ENCODE measurements at places on chromosomes 6 and 20.

DNA sequence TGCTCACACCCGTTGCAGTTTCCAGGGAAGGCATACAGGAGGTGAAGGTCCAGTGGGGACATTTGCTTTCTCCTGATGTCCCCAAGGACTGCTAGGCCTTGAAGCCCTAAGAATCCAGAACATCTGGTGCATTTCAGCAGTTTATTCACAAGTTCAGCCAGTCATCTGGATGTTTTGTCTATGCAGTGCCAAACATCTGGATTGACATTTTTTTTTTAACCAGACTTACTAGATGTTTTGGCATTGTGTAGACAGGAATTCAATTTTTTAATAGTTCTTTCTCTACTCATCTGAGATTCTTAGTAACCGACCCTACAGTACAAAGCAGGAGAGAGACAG is 256.2 kb downstream of the CLIC5 start:
- no peak for DNase-seq

DNA sequence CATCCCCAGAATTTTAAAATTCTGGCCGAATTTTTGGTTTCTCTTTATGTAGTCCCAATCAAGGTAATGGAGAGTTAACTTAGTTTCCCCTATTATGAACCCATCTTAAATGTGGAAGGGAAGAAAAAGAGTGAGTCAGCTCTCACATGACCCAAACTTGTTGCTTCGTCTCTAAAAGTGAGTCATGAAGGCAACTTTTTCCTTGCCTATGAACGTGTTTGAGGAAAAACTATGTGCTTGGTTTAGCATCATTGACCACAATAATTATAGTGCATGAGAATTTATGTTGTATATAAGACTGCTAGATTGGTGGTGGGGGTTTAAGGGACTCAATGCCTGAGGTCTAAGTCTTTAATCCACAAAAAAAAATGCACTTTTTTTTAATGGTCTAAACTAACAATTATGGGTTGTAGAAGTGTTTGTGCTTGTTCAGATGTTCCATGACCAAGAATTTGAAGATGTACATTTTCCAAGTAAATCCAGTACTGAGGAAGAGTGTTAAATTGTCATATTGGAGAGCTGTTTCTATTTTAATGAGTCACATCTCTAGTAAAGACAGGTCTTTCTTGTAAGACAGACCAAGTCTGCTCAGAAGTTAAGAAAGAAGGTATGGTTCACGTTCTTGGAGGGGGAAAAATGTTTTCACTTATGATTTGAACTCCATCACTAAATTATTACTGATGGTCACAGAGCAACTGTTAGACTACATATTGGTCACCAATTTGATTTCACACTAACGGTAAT is 409.9 kb upstream of the MARCKS start:
- peak; percentile 76 for DNase-seq

- no peak for DNase-seq
These were observed 68.4 kb downstream of the EYA4 start for GRCh38 chr6:133309579-133309978.

- DNase-seq, result no peak
These were observed at the start of gene SDCBP2 for GRCh38 chr20:1328680-1329330. SDCBP2 (minus strand) TSS chr20:1329139; CDS start chr20:1320416, 8,723 bp downstream.

- no peak for DNase-seq
These were observed 235.7 kb downstream of the MYLK4 start for GRCh38 chr6:2514965-2515543.

DNA sequence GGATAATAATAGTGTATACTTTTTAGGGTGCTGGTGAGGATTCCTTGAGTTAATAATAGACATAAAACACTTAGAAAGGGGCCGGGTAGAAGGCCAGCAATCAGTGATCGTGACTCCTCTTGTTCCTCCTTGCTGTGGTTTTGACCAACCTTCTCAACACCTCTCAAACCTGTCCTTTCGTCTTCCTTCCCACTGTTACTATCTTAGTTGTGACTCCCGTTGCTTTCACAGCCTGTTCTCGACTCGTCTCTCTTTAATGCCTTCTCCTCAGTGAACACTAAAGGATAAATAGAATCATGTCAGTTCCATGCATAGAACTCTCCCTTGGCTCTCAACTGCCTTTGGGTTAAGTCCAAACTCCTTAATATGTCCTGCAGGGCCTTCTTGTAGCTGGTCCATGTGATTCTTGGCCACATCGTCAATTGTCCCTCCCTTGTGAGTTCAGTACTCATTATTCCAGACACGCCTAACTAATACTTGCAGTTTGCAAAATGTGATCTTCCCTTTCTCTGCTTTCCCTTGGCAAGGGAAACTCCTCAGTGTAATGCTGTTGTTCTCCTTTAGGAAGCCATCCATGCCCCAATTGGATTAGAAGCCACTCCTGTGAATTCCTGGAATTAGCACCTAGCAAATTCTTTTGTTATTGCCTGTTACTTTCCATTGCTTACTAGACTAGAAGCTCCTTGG is 164.9 kb downstream of the UTRN start:
- DNase-seq, result no peak

- DNase-seq, result no peak
These were observed 114.1 kb upstream of the SMLR1 start for GRCh38 chr6:130713144-130713543.

DNA sequence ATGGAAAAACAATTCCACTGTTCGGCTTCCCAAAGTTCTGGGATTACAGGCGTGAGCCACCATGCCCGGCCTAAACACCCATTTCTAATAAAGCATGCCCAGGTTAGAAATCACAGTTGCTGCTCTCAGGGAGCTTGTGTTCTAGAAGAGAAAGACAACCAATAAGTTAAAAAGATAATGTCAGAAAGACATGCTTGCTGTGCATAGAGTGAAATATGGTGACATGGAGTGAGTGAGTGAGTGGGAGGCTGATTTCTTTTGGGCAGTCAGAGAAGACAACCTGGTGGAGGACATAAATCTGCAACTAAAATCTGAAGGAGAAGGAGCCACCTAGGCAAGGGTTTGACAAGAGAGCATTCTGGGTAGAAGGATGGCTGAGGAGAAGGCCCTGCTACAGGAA is 222.6 kb downstream of the ARID1B start:
- no peak for DNase-seq

DNA sequence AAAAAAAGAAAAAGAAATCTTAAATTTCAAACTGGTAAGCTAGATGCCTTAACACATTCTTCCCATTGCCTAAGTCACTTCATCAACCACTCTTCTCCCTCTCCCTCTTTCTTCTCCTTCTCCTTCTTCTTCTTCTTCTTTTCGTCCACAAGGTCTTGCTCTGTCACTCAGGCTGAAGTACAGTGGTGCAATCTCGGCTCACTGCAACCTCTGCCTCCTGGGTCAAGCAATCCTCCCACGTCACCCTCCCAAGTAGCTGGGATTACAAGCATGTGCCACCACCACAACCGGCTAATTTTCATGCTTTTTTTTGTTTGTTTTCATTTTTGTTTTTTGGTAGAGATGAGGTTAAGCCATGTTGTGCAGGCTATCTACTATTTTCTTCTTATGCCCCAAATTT is 60.2 kb downstream of the GPR63 start:
- DNase-seq, result no peak

DNA sequence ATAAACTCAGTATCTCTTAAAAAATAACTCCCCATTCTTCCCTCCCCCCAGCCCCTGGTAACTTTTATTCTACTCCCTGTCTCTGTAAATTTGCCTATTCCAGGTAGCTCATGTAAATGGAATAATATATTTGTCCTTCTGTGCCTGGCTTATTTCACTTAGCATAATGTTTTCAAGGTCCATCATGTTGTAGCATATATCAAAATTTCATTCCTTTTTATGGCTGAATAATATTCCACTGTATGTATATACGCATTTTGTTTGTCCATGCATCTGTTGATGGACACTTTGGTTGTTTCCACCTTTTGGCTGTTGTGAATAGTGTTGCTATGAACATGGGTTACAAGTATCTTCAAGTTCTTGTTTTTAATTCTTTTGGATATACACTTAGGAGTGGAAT is 13.0 kb downstream of the PERP start:
- DNase-seq, result no peak

GRCh38 chr20:20500312-20500711 is 132.4 kb downstream of the INSM1 start:
- DNase-seq, result no peak

DNA sequence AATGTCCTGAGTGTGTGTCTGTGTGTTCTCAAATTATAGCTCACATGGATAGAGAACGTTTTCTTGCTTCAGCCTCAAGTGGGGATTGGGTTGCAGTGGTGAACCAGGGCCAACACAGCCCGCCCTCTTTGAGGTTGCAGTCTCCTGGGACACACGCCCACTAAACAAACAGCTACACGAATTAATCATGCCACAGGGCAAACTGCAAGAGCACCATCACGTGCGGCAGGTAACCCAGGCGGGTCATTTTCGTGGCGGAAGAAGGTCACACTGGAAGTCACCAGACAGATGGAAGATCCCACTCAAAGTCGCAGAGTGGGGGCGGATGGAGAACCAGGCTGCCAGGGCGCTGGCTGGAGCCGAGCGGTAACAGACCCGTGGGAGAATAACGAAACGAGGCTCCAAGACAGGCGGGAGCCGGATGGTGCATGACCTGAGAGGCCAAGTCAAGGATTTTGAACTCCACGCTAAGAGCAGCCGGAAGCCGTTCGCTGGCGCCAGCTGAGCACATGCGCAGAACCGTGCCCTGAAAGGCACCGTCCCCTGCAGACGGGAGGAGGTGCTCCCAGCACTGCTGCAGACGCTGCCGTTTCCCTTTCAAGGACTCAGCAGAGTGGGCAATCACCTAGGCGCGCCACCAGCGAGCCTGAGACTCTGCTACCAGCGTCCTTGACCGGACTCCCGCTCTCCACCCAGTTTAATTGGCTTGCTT is 10.7 kb downstream of the DLL1 start:
- no peak for DNase-seq

DNA sequence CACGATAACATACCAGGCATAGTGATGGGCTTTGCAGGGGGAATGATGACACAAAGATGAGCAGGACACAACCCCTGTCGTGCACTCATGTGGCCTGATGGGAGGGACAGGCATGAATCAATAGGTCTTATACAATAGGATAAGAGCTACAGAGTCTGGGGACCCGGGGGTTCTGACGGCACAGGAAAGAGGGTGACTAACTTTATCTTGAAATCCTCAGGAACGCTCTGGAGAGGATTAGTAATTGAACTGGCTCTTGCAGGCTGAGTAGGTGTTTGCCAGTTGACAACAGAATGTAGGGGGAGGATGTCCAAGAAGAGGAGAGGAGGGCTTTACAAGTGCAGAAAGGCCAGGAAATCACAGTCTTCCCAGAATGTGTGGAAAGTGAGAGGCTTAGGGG is 219.9 kb upstream of the ECI2 start:
- peak; percentile 83 for DNase-seq

- no peak for DNase-seq
These were observed 215.2 kb downstream of the TAF4 start for GRCh38 chr20:61850457-61850856.

DNA sequence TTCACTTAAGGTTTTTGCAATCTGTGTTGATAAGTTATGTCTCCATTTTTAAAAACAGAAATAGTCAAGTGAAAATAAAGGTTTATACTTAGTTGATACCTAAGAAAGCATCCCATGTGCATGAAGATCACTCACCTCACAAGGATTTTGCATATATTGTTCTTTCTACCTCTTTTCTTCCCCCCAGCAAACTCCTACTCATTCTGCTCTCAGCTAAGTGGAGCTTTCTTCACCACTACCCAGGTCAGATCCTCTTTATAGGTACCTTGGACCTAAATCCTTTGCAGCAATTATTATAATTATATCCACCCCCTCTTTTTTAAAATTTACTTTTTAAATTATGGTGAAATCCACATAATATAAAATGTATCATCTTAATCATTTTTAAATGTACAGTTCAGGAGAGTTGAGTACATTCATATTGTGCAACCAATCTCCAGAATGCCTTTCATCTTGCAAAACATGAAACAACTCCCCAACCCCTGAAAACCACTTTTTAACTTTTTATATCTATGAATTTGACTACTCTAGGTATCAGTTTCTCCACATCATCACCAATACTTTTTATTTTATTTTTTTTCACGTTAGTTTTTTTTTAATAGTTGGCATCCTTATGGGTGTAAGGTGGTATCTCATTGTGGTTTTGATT is 9.3 kb upstream of the BACH2 start:
- DNase-seq, result no peak

- no peak for DNase-seq
These were observed 78.9 kb downstream of the SLX4IP start for GRCh38 chr20:10513931-10514575.

DNA sequence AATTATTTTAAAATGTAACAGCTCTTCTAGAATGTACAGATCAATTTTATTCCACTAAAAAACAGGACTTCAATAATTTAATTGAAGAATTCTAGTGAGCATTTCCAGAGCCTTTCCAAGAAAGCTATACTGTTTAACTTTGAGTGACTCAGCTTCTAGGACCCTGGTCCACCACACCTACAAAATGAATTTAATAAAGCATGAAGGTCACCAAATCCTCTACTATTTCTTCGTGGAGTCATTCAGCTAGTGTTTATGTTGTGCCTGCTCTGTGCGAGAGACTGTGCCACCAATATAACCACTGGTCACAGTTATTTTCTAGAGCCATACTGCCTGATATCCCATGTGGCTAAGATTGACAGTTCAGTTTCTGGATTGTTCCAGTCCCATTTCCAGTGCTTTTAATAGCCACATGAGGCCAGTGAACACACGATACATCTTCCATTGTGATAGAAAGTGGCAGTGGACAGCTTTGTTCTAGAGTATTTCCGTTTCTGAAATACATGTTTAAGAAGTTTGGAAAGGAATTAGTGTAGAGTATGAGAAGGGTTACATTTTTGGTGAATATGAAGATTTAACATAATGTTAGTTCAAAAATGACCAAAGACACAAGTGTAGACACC is 160.7 kb downstream of the MTHFD1L start:
- DNase-seq, result no peak

DNA sequence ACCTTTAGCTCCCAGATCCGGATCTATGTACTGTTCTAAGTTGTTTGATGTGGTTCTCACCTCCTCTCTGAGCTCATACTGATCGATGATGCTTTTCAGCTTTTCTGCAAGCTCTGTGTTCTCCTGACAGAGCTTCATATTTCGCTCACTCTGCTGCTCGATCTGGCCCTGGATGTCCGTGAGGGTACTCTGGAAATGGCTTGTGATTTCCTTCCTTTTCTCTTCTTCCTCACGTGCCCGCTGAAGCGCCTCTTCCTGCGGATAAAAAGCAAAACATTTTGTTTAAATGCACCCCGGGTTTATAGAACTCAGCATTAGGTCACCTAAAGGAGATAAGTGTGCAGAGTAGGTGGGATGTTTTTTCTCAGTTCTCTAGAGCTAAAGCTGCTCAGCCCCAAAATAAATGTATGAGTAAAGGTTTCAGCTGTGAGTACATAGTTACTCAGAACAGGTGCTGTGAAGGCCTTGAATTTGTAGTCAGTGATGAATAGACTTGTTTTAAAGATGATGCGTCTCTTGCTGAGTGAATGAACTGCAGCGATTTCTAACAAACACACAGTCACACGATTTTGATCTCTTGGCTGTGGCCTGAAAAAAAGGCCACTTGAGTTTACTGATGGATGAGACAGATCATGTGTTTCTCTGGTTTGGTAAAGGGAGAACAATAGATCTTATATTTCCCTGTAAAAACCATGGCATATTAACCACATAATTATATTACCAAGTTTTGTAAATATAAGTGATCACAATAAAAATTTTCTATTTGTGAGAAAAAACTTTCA is 29.1 kb downstream of the TXLNB start:
- peak; percentile 90 for DNase-seq
